ENCODE measurements at places on chromosomes 11 and 22. TPM values are rescaled to one million over a fixed set of nuclear protein-coding genes. Genes with fewer than 3 reads are reported as not detected.

DNA sequence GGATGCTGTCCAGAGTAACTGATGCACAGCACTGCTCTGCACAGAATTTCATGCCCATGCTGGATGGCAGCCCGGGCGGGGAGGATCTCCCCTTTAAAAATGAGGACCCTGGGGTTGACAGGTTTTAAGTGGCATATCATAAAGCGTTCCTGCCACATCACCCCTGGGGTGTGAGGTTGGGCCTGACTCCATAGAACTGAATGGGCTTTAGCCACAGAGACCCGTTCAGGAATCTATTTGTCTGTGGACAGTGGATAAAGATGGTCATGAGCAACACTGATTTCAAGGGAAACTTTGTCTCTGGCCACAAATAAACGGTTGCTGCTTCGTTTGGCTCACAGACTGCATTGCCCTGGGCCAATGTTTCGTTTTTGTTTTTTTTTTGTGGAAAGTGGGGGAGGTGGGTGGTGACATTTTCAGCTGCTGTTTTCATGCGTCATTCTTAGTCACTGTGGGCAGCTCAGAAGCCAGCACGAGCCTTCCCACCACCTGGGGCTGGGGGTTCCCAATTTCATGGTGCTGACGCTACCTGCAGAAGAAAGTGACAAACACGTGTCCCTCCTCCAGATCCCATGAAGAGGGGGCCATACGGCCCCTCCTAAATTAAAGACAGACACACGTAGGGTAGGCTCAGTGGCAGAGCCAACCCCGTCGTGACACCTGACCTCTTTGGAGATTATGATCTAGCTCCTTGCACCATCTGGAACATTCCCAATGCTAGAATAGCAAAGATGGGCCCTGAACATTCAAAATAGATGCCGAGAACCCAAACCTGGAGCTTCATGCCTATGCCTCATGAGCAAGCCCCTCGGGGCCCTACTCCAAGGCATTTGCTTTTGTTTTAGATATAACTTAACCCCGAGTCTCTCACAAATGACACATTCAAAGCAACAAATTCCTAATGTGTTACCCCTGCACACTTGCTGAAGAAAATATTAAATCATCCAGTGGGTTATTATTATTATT, 54.8 kb upstream of the PHF21B start:
- no peak overlapping the region for H3K27ac ChIP-seq
- no peaks in the 10 kb centered on the region for H3K27me3 ChIP-seq
- H3K4me3 ChIP-seq = no peak overlapping the region
- no peak for DNase-seq
- no peaks in the 10 kb centered on the region for H3K36me3 ChIP-seq
- no peaks in the 10 kb centered on the region for H3K4me1 ChIP-seq

DNA sequence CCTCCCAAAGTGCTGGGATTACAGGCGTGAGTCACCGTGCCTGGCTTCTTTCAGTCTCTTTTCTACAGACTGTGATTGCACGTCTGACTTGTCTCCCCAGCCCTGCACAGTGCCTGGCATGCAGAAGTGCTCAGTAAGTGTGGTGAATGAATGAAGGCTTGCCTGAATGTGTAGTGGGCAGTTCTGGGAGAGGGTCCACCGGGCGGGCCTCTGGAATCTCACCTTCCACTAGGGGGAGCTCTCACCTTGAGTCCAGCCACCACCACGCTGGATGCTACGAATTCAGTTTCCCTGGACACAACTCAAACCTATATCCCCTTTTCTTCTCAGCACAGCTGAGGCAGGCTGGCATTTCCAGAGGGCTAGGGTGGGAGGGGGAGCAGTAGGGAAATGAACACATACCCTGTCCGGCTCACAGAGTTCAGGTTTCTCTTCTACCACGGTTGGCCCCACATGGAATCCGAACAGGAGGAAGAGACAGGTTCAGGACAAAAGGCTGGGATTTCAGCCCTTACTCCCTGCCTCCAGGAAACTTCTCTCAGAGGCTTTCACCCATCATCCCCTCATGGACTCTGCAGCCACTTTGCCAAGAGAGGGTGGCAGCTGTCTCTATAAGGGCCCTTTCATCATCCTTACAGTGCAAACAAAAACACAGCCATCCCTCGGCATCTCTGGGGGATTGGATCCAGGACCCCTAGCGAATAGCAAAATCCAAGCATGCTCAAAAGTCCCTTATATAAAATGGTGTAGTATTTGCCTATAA, 86.8 kb downstream of the NECTIN1 start:
- H3K4me3 ChIP-seq = no peak overlapping the region
- DNase-seq = peak; percentile 63
- H3K4me1 ChIP-seq = no peaks in the 10 kb centered on the region
- no peak overlapping the region for H3K27ac ChIP-seq
- no peaks in the 10 kb centered on the region for H3K36me3 ChIP-seq
- no peaks in the 10 kb centered on the region for H3K27me3 ChIP-seq

GRCh38 chr22:20395907-20396287, 1.9 kb downstream of the ZNF74 start:
- no peaks in the 10 kb centered on the region for H3K27me3 ChIP-seq
- peaks cover 3% of the 10 kb centered on the region for H3K36me3 ChIP-seq
- no peak for DNase-seq
- H3K27ac ChIP-seq = no peak overlapping the region
- no peak overlapping the region for H3K4me3 ChIP-seq
- H3K4me1 ChIP-seq = peaks cover 22% of the 10 kb centered on the region

DNA sequence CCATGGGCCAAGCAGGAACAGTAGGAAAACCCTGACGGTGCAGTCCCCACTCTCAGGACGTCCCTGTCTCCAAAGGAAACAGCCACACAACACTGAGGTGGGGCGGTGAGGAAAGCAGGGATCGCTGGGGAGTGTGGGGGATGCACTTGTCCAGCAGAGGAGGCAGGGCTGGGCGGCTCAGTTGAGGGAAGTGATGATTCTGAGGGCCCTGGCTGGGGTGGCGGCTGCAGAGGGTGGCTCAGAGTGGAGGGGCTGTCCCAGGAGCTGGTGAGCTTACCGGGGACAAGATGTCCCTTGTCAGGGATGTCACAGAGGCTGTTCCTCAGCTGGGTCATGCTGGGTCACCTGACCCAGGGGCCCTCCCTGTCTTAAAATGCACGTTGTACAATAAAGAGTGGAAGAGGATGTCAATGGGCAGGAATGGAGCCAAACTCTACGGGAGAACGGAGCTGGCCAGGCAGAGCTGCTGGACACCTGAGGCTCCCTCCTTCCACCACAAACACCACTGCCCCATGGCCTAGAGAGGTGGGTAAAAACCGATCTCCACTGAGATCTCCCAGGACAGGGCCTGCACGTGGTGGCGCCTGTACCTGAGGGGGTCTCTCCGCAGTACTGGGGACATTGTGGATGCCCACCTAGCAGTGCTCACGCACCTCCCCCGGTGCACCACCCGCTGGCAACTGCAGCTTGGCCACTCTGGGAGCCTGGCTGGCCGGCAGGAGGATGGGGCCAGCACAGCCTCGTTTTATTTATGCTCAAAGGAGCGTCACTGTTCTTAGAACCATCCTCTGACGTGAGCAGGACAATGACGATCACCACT, 9.7 kb upstream of the EFCAB6 start:
- H3K27ac ChIP-seq = no peak overlapping the region
- no peaks in the 10 kb centered on the region for H3K36me3 ChIP-seq
- H3K4me1 ChIP-seq = no peaks in the 10 kb centered on the region
- no peaks in the 10 kb centered on the region for H3K27me3 ChIP-seq

GPR83 gene
- total RNA-seq = 0.32 TPM

FOLH1 gene
- total RNA-seq = not detected

WT1 gene
- total RNA-seq = not detected
